ENCODE measurements at places on chromosomes 13 and 19.

DNA sequence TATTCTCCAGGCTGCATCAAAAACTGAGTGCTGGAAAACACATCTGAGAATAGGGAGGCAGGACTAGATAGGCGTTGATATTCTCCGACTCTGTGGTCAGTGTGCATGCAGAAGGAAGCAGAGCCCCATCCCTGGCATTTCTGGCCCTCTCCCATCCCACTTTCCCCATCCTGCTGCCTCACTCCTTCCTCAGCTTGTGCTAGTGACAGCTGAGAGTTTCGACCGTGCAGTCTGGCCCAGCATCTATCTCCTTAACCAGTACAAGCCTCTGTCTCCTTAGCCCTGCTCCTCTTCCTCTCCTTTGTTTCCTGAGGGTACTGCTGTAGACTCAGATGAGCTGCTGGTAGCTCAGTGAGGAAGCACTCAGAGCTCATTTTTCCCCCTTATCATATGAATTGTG is 163.2 kb downstream of the SUCLA2 start:
- DNase-seq = no peak

DNA sequence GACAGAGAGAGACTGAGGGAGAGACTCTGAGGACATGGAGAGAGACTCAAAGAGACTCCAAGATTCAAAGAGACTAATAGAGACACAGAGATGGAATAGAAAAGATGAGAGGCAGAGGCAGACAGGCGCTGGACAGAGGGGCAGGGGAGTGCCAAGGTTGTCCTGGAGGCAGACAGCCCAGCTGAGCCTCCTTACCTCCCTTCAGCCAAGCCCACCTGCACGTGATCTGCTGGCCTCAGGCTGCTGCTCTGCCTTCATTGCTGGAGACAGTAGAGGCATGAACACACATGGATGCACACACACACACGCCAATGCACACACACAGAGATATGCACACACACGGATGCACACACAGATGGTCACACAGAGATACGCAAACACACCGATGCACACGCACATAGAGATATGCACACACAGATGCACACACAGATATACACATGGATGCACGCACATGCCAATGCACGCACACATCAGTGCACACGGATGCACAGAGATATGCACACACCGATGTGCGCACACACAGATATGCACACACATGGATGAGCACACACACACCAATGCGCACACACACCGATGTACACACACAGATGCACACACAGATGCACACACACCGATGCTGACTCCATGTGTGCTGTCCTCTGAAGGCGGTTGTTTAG is 3.3 kb upstream of the F10 start:
- no peak for DNase-seq

GRCh38 chr13:42266473-42266872 is 5.5 kb upstream of the AKAP11 start:
- DNase-seq = no peak

DNA sequence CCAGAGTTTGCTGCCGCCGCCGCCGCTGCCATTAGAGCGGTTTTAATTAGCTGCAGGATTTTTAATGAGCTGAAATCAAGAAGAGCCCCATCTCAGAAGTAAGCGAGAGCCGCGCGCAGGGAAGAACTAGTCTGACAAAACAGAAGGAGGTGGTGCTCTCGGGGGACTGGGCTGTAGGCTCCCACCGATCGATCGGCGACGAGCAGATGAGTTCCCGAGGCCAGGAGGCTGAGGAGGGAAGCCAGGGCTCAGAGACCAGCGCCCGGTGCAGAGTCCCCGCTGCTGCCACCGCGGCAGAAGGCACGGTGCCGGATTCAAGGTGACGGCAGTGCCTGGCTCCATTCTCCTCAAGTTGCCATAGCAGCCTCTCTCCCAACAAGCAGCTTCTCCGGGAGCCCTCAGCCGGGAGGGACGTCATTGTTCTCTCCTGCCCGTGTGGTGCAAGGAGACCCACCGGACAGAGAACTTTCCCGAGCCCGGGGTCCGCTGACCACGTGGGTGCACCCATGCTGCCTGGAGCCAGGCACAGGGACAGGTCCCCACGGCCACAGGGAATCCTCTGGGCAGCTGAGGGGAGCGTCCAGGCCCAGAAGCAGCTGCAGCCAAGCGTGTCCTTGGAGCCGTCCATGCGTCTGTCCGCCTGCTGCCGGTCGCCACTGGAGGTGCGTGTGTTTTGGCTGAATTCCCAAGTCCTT is 62.9 kb downstream of the CHST8 start:
- DNase-seq = no peak

DNA sequence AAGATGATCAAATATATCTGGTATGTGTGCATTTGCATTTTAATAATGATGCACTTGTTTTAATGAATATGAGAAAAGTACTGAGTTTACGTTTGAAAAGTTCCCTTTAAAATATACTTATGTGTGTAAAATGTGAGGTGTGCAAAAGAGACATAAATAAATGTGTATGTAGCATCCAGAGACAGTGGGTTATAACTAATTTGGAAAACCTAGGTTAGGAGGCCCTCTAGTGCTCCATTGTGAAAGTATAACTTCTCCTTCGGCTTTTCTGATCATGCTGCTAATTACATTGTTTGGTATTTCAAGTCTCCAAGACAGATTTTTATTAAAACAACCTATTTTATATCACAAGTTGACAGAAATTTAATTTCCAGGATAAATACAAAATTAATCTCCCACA is 30.1 kb downstream of the SCEL start:
- DNase-seq = no peak

GRCh38 chr19:4042731-4043082 is 24.0 kb downstream of the ZBTB7A start:
- no peak for DNase-seq

DNA sequence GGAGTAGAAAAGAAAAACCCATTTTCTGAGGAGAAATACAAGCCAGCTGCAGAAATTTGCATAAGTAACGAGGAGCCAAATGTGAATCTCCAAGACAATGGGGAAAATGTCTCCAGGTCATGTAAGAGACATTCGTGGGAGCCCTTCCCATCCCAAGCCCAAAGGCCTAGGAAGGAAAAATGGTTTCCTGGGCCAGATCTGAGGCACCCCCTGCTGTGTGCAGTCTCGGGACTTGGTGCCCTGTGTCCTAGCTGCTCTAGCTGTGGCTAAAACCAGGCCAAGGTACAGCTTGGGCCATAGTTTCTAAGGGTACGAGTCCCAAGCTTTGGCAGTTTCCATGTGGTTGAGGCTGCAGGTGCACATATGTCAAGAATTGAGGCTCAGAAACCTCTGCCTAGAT is 444.9 kb downstream of the PCDH20 start:
- no peak for DNase-seq

DNA sequence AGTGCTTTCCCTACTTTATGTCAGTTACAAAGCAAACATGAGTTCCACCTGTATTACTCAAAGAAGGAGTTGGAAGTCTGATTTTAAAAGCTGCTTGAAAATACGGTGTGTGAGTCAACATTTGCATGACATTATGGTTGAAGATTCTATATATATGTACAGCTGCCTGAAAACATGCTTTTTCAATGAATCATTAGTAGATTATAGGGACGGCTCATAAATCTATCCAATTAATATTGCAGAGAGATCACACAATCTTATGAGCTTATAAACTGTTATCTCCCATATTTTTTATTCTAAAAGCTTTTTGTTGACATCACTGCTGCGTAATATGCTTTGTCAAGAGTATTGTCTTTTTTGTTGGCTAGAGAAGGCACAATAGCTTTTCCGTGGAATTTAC is 873.8 kb downstream of the SLITRK6 start:
- DNase-seq = no peak

GRCh38 chr13:36096461-36097416 is 34.4 kb downstream of the DCLK1 start:
- DNase-seq = no peak

DNA sequence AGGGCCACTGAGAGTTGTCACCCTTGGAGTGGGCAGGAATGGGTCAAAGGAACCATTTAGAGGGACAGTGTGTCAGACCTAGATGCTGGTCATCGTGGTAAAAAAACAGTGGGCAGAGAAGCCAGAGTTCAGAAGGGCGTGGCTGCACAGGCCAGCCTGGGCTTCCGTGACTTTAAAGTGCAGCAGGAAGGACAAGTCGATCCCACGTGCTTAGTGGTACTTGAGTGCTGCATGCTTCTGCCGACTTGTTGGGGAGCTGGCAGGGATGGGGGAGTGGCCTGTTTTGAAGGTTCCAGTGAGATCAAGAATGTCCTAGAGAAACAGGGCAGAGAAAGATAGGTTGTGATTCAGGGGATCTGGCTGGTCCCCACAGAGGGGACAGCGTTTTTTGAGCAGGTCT is 17.0 kb downstream of the LYL1 start:
- no peak for DNase-seq

GRCh38 chr13:30898678-30899241 is 7.3 kb upstream of the MEDAG start:
- no peak for DNase-seq

DNA sequence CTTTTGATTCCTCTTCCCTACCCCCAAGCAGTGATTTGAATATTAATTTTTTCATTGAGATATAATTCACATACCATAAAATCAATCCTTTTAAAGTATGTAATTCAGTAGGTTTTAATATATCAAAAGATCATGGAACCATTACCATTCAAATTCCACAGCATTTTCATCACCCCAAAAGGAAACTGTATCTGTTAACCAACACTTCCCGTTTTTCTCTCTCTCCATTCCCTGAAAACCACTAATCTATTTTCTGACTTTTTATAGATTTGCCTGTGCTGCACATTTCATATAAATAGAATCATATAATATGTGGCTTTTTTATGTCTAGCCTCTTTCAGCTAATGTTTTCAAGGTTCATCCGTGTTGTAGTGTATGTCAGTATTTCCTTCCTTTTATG is 107.1 kb downstream of the PAN3 start:
- no peak for DNase-seq

- no peak for DNase-seq
These were observed 4.2 kb downstream of the CLIP3 start for GRCh38 chr19:36028313-36029041.

- no peak for DNase-seq
These were observed 8.3 kb downstream of the COL4A1 start for GRCh38 chr13:110298505-110299282.

DNA sequence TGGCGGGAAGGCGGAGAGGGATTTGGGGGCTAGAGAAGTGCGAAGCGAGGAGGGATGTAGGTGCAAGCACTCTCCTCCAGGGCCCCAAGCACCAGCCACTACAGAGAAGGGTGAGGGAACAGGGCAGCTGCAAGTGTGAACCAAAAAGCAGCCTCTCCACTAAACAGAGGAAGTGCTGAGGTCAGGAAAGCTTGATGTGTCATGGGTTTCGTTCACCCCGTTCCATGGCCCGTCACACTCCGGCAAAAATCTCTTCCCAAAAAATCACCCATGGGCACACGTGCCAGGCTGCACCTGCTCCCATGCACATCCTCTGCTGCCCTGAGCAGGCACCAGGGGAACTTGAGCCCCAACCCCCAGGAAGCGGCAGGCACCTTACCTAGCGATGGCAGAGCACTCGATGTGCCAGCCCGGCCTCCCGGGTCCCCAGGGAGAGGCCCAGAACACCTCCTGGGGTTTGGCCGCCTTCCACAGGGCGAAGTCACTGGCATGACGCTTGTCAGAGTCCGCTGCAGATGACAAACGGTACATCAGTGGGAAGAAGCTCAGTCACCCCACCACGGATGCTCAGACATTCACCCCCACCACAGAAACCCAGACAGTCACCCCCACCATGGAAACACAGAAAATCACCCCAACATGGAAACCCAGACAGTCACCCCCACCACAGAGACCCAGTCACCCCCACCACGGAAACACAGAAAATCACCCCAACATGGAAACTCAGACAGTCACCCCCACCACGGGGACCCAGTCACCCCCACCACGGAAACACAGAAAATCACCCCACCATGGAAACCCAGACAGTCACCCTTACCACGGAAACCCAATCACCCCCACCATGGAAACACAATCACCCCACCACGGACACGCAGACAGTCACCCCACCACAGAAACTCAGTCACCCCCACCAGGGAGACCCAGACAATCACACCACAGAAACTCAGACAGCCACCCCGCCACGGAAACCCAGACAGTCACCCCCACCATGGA is 29.0 kb downstream of the CARS2 start:
- no peak for DNase-seq

DNA sequence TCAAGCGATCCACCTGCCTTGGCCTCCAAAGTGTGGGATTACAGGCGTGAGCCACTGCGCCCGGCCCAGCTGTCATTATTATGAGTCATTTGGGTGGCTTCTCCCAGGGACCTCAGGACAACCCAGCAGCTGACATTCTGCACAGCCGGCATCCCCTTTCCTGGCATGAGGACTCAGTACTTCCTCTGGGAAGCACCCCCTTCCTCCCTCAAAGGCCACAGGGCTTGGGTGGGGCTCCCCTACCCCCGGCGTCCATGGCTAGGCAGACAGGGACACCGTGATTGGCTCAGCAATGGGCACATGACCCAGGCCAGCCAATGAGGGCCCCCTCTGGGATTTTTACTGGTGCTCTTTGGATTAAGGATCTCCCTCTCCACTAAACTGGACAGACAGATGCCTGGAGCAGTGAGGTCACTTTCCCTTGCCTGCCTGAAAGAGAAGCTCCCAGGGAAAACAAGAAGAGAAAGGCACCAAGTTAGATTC is 6.0 kb downstream of the KANK2 start:
- DNase-seq = no peak

DNA sequence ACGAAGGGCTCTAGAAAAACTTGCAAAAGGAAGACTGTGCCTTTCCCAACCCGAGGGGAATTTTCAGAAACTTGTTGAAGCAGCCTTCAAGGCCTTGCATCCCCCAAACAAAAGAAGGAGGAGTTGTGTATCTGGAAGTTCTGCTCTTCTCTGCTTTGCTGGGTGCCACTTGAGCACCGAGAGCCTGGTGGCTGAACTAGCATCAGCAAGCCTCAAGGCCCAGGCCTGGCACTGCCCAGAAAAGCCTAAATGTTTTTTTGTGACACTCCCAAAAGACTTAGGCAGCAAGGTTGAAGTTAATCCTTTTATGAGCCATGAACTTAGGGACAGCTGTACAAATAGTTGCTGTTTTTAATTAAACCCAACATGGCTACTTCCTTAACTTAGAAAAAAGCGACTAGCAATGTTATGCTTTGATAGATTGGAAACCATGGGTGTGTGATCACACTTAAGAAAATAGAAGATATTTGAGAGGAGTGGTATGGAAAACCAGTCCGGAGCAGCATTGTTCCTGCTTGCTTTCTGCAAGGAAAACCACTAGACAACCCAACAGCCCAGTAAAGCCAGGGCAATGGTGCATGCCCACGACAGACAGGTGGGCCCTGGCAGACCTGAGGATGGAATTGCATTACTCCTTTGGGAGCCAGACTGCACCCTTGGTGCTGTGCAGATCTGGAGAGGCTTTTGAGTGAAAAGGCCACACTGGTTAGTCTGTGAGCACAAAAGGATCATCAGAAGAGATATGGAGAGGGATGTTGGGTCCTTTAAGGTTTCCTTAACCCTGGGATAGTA is 788 bp upstream of the DLEU7 start:
- DNase-seq = no peak

DNA sequence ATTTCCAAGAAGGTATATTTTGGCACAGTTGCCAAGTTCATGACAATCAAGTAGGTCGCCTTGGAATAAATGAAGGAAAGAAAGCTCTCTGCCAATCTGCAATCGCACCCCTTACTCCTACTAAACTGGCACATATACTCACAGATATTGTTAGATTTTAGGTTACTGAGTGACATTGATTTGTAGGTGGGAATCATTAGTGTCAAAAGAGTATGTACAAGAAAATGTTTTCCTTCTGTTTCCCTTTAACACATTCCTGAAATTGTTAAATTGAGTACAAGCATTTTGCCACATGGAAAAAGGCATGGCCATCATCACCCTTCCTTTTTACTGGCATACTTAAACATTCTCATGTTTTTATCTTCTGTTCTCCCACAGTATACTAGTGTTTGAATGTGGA is 2868.3 kb upstream of the PCDH20 start:
- DNase-seq = no peak

- peak; percentile 54 for DNase-seq
These were observed 6.3 kb downstream of the ERICH4 start for GRCh38 chr19:41449079-41449864.
